ENCODE measurements at places on chromosomes 11 and 22.

- peak; percentile 98 for DNase-seq
Observed at GRCh38 chr22:43302531-43303041, 40.6 kb downstream of the SCUBE1 start.

DNA sequence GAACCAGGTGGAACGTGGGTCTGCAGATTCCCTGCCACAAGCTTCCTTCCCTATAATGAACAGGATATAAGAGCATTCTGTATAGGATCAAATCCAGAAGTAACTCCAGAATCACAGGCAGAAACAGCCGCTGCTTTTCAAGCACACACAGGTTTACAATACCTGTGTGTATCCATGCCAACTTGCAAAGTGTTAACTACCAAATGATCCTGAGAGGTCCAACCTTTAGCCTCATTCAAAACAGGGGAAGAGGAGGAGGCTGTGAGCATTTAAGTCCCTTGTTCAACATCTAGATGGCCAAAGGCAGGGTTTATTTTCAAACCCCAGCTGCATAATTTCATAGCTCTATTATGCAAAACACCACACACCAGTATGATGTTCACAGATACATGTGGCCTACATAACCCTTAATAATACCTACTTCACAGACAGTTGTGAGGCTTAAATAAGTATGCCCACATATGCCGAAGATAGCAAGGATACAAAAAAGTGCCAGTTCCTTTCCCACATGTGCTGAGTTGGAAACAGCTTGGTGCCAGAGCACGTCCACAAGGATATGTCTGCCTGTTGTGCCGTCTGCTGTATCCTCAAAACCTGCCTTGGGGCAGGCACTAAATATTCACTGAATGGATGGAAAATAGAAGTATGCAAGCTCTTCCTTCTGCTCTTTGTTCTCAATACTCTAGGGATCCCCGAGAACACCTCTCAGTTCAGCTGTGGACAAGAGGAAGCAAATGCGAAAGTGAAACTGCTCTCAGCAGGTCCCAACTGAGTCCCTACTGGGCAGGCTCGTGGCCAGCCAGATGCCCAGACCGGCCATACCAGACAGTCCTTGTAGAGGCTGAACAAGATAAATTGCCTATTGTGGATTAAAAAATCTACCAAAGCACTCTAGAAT lies 66.8 kb downstream of the LARGE1 start:
- no peak for DNase-seq

DNA sequence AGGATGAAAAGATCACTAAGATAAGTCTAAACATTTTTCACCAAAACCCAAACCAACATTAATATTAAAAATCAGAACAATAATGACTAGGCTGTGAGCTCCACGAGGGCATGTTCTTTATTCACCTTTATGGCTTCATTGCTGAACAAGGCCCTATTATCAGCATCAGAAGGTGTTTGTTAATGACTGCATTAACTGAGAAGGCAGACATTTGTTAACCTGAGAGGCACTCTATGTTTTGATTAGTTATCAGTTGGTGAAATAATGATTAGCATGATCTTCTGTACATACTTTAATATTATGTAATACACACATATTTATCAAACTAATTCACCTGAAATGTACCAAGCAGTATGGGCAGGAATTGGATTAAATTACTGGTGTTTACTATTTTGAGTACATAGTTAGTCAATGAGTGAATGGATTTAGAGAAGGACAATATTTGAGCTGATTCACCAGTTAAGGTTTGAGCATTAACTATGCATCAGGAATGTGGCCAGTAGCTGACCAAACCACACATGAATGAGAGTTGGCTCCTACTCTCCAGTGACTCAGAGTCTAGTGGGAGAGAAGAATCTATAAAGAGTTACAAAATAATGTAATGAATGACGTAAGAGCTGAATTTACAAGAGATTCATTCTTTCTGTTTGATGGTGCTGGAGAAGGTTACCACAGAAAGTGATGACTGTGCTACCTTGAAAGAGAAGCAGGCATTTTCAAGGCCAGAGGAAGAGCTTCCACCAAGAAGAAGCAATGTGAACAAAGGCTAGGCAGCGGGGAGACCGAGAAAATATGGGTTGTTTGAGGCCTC lies 6.7 kb downstream of the IL18 start:
- DNase-seq, result peak; percentile 49

DNA sequence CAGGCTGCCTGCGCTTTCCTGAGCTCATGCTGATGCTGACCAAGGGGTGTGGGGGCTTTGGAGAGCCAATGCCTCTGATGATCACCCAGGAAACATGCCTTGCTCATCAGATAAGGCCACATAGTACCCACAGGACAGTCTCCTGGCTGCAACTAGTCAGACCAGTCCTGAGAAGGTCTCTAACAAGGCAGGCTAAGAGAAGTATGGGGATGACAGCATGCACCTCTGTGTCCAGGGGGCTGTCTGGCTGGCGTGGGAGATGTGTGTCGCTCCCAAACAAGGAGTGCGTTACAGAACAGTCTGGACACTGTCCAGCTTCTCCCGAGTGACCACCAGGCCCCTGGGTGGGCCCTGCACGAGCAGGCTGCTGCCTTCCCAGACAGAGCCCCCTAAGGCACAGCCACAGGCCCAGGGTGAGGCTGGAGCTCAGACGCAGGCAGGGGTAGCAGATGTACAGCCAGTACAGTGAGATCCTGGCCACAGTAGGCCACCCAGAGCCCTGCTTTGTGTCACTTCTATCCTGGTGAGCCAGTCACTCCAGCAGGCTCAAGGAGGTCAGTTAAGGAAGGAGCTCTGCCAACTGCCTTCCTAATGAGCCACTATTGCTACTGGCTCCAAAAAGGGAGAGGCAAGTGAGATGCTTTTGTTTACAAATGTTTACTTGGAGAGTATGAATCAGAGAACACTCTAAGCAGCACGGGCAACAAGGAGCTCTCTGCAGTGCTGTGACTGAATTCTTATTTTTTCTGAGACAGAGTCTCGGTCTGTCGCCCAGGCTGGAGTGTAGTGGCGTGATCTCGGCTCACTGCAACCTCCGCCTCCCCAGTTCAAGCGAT lies 66.0 kb upstream of the CLTCL1 start:
- DNase-seq, result no peak

- no peak for DNase-seq
Observed at GRCh38 chr22:38305471-38306448, 11.5 kb downstream of the CSNK1E start.

- no peak for DNase-seq
Observed at GRCh38 chr22:43446916-43447315, 35.1 kb downstream of the MPPED1 start.

All from SJCRH30 (cell line).